ENCODE measurements at places on chromosomes 7 and 10.

DNA sequence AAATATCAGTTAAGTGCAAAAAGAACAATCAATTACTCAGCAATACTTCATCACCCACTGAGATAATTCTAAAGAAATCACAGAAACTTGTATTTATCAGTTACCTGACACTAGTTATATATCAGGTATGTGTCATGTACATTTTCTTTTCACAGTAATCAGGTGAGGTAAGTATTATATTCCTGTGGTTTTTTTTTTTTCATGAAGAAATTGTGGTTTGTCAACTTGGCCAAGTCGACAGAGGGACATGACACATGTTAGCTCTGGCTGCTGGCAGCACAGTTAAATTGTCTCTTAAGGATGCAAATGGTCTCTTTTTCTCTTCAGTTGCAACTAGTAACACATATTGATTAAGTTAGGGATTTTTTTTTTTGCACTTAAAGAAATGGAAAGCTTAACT, 13.7 kb upstream of the GPR141 start:
- H3K4me3 ChIP-seq: no peak overlapping the region
- peaks cover 2% of the 10 kb centered on the region for H3K4me1 ChIP-seq
- no peaks in the 10 kb centered on the region for H3K27me3 ChIP-seq
- H3K27ac ChIP-seq: no peak overlapping the region
- no peaks in the 10 kb centered on the region for H3K36me3 ChIP-seq

GRCh38 chr7:13035233-13035632, 347.8 kb downstream of the ARL4A start:
- H3K27ac ChIP-seq: no peak overlapping the region
- H3K36me3 ChIP-seq: no peaks in the 10 kb centered on the region
- no peak overlapping the region for H3K4me3 ChIP-seq
- peaks cover 3% of the 10 kb centered on the region for H3K4me1 ChIP-seq
- no peaks in the 10 kb centered on the region for H3K27me3 ChIP-seq

GRCh38 chr7:22355620-22356009, 1.3 kb downstream of the RAPGEF5 start:
- H3K4me3 ChIP-seq: no peak overlapping the region
- peaks cover 13% of the 10 kb centered on the region for H3K4me1 ChIP-seq
- no peak overlapping the region for H3K27ac ChIP-seq
- no peaks in the 10 kb centered on the region for H3K27me3 ChIP-seq
- H3K36me3 ChIP-seq: no peaks in the 10 kb centered on the region

- no peaks in the 10 kb centered on the region for H3K27me3 ChIP-seq
- H3K4me1 ChIP-seq: no peaks in the 10 kb centered on the region
- H3K27ac ChIP-seq: no peak overlapping the region
- no peaks in the 10 kb centered on the region for H3K36me3 ChIP-seq
- DNase-seq: no peak
Measured at GRCh38 chr7:36623247-36623646, 101.0 kb downstream of the AOAH start.

DNA sequence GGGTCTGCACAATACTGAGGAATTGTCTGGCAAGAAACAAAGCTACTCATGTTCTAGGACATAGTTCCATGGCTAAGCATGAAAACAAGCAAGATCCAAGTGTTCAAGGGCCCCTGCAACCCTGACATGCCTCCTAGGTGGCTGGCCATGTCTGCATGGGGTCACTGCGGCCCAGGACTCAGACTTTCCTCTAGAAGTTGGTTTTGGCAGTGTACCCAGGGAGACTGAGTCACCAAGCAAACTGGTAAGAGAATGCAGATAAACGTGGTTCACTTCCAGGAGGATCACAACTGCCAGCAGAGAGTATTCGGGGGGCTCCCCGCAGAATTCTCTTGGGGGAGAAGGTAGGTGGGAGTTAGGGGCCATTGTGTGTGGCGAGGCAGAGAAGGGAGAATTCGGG, 7.4 kb upstream of the PFKFB3 start:
- no peak overlapping the region for H3K27ac ChIP-seq
- no peak for DNase-seq
- no peak overlapping the region for H3K4me3 ChIP-seq
- peaks cover 7% of the 10 kb centered on the region for H3K4me1 ChIP-seq
- H3K27me3 ChIP-seq: peaks cover 2% of the 10 kb centered on the region
- H3K36me3 ChIP-seq: no peaks in the 10 kb centered on the region

GRCh38 chr10:58152673-58153263, 114.9 kb downstream of the IPMK start:
- H3K27me3 ChIP-seq: no peaks in the 10 kb centered on the region
- peak; percentile 42 for DNase-seq
- H3K27ac ChIP-seq: no peak overlapping the region

- H3K4me1 ChIP-seq: peaks cover 6% of the 10 kb centered on the region
- H3K27me3 ChIP-seq: no peaks in the 10 kb centered on the region
- H3K27ac ChIP-seq: no peak overlapping the region
- DNase-seq: no peak
Measured at GRCh38 chr7:130420943-130421578, 19.8 kb downstream of the CEP41 start.
